ENCODE measurements at places on chromosomes 2 and 18. TPM values are rescaled to one million over a fixed set of nuclear protein-coding genes. Genes with fewer than 3 reads are reported as not detected.

DNA sequence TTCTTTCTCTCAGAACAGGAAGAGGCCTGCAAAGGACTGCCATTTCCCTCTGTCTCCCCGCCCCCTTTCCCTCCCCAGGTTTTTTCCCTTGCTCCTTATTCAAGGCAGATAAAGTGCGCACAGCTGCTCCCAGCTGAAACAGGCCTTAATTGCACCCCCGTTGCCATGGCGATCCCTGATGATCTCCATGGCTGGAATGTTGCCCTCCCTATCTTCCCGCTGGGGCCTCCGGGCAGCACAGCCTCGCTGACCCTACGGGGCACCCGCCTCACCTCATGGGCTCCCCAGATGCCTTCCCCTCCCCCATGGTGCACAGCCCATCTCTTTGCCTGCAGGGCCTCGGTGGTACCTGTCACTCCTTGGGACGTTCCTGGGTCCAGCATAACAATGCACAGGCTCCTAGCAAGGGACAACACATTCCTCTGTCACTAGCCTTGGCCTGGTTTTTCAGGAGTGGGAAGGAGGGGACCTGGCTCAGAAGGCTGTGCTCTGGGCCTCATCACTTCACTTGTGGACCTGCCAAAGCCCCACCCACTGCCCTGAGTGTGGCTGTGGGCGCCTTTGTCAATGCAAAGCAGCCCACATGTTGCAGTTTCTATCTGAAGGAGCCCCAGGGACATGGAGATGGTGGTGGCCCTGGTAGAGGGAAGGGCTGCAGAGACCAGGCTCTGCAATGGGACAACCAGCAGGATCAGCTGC, 115.0 kb downstream of the CELF4 start:
- no peak for DNase-seq

GRCh38 chr2:11312770-11313471, 31.5 kb downstream of the ROCK2 start:
- DNase-seq, result no peak

- no peak for DNase-seq
Measured at GRCh38 chr2:73983322-73984202, 1.1 kb upstream of the TET3 start.

DNA sequence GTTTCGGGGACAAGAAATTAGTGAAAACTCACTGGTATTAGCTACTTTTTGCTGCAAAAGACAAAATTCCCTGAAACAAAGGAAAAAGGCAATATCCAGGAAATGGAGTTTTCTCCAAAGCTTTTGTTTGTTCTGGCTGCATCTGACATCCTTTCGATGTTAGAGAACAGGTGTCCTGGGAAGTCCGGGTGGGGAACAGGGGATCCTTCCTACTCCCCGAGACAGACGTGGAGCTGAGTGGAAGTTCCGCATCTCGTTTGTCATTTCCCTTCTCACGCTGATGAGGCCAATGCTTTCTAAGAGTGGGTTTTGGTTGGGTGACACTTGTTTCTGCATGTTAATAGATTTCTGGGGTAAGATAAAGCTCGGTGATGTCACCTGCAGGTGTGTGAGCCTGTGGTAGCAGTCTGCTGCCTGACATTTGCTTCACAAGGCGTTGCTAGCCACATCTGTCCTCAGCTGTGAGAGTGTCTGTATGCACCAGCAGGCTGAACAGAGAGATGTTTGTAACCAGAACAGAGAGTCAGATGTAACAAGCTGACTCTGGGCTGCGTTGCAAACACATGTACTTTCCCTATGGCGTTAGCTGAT, 125.9 kb downstream of the ACOXL start:
- peak; percentile 87 for DNase-seq

SCN2A gene
- 0.21 TPM for total RNA-seq
